Fibroblast of lung (primary cell): ENCODE measurements at places on chromosomes 16 and 17. TPM values are rescaled to one million over a fixed set of nuclear protein-coding genes. Genes with fewer than 3 reads are reported as not detected.

DNA sequence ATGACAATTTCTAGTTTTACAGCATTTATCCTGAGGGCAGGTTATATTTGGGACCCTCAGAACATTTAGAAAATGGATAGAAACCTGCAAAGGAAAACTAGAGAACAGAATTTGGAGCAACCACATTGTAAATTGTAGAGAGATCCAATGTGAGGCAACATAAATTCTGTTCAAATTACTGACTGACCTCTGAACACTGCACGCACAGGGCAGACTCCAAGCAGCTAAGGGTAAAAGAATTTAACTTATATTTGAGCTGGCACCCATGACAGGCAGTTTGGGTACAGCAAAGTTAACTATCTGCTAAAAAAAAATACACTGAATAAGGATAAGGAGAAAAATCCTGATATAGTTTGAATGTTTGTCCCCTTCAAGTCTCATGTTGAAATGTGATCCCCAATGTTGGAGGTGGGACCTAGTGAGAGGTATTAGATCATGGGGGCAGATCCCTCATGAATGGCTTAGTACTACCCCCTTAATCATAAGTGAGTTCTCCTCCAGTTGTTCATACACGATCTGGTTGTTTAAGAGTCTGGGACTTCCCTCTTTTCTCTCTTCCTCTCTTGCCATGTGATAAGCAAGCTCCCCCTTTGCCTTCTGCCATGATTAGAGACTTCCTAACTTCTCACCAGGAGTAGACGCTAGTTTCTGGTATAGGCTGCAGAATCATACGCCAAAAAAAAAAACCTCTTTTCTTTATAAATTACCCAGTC lies 75.7 kb downstream of the FBXL20 start:
- no peak for DNase-seq

DNA sequence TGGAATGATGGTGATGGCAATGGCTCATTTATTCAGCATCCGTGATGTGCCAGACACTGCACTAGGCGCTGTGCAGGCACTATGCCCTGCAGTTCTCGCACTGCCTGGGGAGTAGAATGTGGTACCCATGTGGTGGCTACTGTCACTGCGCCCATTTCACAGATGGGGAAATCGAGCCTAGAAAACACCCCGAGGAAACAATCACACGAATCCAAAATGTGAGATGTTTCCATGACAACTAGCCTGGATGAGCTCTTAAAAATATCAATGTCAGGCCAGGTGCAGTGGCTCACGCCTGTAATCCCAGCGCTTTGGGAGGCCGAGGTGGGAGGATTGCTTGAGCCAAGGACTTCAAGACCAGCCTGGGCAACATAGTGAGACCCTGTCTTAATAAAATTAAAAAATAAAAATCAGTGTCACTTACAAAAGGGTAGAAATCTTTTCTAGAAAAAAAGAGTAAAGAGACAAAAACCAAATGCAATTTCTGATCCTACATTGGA lies 57.9 kb upstream of the TNRC6A start:
- no peak for DNase-seq

The CDH11 gene
- total RNA-seq, result 220 and 302 TPM in 2 replicates

DNA sequence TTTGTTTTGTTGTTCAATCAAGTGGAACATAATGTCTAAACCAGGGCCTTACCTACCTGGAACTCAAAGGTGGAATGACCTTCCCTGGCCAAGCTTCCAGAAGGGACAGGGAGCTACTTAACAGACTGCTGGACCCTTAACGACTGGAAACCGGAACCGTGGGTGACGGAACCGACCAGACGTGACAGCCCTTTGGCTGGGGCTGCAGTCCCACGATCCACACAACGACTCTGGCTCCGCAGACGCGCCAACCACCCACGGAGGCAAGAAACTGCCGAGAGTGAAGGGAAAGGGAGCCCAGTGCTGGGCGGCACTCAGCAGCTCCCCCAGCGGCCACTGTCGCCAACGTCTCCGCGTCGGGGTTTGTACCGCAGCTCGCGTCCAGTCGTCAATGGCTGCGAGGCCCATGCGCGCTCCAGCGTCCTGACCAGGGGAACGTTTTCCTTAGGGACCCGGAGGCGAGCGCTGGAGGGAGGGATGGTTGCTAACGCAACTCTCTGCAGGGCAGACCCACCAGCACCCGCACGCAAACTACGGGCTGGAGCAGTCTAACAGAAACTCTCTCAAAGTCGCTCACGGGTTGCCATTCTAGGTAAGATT lies 5.5 kb upstream of the KIF22 start:
- DNase-seq, result peak; percentile 53

The CD19 gene
- total RNA-seq, result under 0.01 and 0.26 TPM in 2 replicates

GRCh38 chr16:84043486-84044117 lies 1.0 kb upstream of the SLC38A8 start:
- DNase-seq, result no peak

The KRT12 gene
- not detected in 2 replicates for total RNA-seq

- no peak for DNase-seq
Observed at GRCh38 chr16:51166091-51166490, 15.0 kb upstream of the SALL1 start.

GRCh38 chr17:63988741-63989621 lies 9.2 kb upstream of the PRR29 start:
- no peak for DNase-seq

- no peak for DNase-seq
Observed at GRCh38 chr16:60142619-60143347, 1408.7 kb upstream of the GOT2 start.

DNA sequence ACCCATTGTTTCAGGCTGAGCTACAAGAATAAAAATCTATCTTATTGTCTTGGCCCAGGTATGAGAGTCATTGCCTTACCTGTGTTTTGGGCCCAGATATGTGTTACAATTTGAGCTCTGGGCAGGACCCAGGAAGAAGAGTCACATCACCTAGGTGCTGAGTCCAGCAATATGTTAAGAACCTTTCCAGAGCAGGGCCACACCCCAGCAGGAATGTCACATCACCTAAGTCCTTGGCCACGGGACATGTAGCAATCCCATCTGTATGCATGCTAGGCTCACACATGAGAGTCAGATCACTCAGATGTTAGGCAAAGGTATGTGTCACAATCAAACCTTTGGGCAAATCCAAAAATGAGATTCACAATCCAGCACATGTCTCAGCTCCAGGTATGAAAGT lies 2103.5 kb downstream of the TP53TG3F start:
- DNase-seq, result no peak

GRCh38 chr17:63178530-63178929 lies 212.5 kb downstream of the TANC2 start:
- DNase-seq, result peak; percentile 62

- DNase-seq, result no peak
Observed at GRCh38 chr17:81380131-81380530, 15.1 kb upstream of the BAHCC1 start.

- no peak for DNase-seq
Observed at GRCh38 chr17:14458724-14459123, 157.8 kb downstream of the HS3ST3B1 start.

DNA sequence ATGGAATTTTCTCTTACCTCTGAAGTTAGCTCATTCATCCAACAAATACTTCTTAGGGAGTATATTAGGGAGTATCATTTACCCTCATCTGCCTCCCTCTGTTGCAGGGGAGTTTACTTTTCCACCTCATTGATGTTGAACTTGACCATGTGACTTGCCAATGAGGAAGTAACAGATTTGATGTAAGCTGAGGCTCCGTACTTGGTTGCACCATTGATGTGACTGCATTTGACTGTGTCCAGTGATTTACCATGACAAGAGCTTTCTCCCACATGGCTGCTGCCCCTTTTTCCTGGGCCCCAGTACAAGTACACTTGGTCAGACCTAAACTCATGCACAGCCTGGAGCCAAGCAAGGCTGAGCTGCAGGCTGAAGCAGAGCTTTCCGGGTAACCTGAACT lies 81.6 kb upstream of the HS3ST2 start:
- no peak for DNase-seq

DNA sequence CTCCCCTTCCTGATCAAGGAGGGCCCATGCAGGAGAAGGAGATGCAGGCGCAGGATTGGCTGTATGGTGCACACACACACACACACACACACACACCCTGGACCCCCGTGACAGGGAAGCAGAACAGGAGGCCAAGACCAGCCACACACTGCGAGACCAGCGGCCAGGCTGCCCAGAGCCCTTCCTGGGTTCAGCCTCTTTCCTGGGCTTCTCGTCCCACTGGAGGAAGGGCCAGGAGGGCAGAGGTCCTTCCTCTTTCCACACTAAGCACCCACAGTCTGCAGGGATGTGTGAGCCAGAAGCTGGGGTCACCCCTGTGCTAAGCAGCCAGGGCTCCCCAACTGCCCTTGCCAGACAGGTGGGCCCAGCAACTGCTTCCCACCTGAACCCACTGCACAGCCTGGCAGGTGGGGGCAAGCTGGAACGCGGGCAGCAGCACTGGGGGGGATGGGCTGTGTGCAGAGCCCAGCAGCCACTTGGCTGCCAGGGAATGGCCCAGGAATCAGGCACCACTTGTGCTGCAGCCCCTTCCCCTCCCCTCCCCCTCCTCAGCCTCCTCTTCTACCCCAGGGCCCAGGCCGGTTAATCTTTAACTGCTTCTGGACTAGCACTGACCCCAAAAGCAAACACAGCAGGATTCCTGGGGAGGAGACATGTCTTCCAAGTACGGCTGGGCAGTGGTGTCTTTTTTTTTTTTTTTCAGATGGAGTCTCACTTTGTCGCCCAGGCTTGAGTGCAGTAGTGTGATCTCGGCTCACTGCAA lies 44.6 kb upstream of the SLC38A10 start:
- no peak for DNase-seq

- DNase-seq, result no peak
Observed at GRCh38 chr16:6034511-6034910, 936.9 kb upstream of the EEF2KMT start.

The ARHGDIG gene
- total RNA-seq, result 0.77 and 1.3 TPM in 2 replicates

The TMEM220 gene
- total RNA-seq, result 3.1 and 4.3 TPM in 2 replicates

DNA sequence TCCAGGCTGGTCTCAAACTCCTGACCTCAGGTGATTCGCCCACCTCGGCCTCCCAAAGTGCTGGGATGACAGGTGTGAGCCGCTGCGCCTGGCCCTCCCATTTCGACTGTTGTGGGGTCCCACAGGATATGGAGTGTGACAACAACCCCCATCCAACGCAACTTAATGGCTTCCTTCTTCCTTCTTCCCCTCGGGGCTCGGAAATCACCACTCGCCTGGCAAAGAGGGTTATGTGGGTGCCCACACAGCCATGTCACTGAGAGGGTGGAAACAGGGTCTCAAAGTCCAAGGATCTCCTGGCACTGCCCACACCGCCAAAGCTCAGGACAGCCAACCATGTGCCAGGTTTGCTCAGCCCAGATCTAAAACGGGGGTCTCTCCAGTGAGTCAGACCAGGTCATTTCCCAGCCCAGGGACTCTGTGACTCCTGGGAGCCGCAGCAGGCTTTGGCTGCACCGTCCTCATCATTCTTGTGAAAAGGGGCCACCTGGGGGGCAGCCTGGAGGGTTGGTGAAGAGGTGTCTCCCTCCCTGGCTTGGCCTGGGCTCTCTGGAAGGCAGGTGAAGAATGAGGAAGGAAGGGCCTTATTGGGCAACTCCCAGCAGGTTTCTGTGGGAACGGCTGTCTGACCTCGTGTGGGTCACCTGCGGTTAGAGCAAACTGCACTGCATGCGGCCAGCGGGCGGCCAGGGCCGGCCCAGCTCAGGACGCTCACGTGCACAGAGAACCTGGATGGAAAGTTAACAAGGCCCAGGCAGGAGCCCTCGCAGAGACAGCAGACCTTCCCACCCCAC lies 25.3 kb upstream of the LITAF start:
- no peak for DNase-seq

DNA sequence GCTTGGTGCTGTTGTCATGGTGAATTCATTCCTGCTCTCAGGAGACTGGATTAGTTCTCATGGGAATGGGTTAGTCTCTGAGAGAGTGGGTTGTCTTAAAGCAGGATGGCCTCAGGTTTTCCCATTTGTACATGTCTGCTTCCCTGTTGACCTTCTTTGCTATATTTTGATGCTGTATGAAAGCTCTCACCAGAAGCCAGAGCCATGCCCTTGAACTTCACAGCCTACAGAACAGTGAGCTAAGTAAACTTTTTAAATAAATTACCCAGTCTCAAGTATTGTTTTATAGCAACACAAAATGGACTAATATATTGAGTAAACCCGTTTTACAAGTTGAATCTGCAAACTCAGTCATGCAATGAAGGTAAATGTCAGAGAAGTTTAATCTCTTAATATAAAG lies 66.8 kb downstream of the CDRT15 start:
- no peak for DNase-seq

DNA sequence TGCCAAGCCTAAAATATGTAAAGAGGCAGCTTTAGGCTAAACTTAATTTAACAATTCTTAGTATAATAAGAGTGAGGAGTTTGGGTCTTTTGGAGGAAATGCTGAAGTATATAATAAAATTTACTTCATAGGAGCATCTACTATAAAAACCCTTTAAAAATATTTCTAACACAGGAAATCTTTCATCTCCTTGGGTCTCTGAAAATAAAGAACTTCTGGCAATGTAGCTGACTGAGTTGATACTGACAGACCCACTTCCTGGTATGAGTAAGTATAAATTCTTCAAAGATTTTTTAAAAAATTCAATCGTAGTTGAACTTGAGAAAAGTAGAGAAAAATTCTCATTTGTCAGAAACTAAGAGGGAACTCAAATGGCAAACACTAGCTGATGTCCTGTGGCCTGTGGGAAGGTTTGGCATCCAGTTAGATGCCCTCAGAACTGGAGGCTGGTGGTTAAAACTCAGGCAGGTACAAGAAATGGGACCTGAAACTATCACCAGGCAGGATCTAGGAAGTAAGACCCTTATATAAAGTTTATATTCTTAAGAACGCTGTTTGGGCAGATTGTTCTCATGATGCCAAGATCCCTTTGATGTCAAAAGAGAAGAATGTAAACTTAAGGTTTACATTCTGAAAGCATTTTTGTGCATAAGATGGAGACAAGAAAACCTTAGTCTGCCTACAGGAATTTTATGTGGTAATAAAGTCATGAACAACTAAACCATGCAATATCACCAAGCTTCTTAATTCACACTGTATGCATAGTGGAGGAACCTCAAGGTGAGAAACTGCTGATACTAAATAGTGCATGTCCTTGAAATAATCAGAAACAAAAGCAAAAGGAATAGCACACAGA lies 6.2 kb downstream of the KRTAP4-6 start:
- DNase-seq, result peak; percentile 20

GRCh38 chr16:58026705-58027160 lies 1.2 kb downstream of the MMP15 start:
- no peak for DNase-seq

The SLFN14 gene
- total RNA-seq, result not detected in 2 replicates

- no peak for DNase-seq
Observed at GRCh38 chr17:61736438-61736837, 126.9 kb downstream of the BRIP1 start.

The GDPD3 gene
- 1.0 and 1.2 TPM in 2 replicates for total RNA-seq

The EFCAB13 gene
- total RNA-seq, result 9.2 and 10.0 TPM in 2 replicates

DNA sequence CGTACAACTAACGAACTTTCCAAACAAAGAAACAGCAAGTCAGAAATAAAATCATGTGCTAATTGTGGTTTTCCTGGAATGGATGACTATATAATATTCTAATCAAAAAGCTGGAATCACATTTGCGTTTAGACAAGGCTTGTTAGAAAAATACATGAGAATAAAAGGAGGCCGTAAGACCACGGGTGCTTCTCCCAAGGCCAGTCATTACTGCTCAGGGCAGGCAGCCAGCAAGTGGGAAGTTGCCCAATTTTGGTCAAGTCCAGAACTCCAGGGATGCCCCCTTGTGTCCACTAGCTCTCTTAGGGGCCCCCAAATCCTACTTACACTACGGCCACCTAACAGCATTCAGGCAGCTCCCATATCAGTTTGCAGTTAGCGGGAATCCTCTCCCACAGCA lies 25.9 kb upstream of the LYRM9 start:
- no peak for DNase-seq

- DNase-seq, result no peak
Observed at GRCh38 chr16:54053891-54054820, 232.4 kb downstream of the IRX3 start.
